Endodermal cell (in vitro differentiated cells): ENCODE measurements at places on chromosomes 12 and 14.

- peak; percentile 77 for DNase-seq
Measured at GRCh38 chr12:124994437-124994975, 1.1 kb downstream of the BRI3BP start.

DNA sequence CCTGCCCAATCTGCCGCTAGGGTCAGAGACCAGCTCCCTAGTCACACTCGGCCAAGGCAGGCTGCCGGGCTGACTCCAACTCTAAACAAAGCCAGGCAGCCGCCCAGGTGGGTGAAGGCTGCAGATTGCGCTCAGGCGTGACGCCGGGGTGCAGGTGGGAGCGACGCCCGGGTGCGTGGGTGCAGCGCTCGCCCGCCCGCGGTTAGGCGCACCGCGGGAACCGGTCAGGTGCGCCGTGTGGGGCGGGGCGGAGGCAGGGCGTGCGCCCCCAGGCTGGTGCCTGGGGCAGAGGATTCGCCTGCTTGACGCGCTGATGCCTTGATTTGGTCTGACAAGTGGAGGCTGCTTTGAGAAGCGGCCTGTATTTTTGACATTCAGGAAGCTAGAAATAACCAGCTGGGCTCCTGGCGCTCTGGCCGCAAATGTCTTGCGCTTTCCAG lies 126.7 kb upstream of the HIF1A start:
- DNase-seq, result peak; percentile 87

- DNase-seq, result peak; percentile 12
Measured at GRCh38 chr14:105876158-105876557, 349.8 kb downstream of the TMEM121 start.

DNA sequence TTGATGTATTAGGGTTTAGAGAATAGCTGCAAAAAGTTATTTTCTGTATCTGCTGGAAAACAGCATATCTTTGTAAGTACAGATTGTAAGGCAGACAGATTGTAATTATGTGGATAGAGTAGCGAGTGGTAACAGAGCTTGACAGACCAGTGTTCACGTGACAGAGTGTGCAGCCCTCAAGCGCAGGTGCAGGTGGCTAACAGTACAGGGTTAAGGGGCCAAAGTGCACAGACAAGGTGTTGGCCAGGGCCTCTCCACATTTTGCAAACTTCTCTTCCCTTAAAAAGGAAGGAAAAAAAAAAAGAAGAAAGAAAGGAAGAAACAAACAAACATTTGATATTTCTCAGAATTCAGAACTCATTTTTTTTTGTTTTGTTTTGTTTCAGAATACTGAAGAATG lies 25.2 kb upstream of the KLHL42 start:
- DNase-seq, result no peak

- DNase-seq, result no peak
Measured at GRCh38 chr12:92504594-92504981, 198.2 kb upstream of the PLEKHG7 start.

DNA sequence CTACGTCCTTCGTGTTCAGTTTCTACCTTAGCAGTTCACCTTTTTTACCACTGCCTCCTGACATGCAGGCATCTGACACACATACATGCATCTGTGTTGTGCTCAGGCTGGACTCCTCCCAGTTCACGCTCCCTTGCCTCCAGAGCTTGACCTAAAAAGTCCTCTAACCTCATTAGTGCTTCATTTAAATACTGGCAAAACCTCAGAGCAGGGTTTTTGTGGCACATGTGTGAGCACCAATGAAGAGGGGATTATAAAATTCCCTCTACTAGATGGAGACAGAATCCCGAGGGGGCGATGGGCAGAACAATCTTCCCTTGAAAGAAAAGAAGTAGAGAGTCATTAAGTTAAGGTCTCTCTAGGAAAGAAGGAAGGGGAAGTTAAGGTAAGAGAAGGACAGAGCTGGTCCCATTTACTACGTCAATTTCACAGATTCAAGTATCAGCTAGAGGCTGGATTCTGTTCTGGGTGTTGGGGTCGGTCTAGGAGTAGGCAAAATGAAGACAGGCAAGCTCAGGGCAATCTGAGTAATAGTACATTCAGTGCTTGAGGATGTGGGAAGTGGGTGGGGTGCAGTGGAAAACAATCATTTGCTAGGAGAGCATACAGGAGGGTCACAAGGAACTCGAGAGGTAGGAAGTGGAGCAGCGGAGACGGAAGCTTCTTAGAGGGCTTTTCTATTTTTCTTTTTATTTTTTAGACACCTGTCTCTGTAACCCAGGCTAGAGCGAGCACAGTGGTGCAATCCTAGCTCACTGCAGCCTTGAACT lies 7.5 kb downstream of the HAL start:
- peak; percentile 36 for DNase-seq
